ENCODE measurements at places on chromosomes 5 and 9. TPM values are rescaled to one million over a fixed set of nuclear protein-coding genes. Genes with fewer than 3 reads are reported as not detected.

Gene STK32A
- total RNA-seq = 0.73 TPM

Gene UBE2QL1
- not detected for total RNA-seq

Gene SPINK9
- not detected for total RNA-seq

Gene FBXL17
- 14.3 TPM for total RNA-seq

Gene MELK
- total RNA-seq = 38.9 TPM

Gene IL13
- total RNA-seq = under 0.01 TPM

Gene ZFR
- total RNA-seq = 60.6 TPM

Gene CTXN3
- total RNA-seq = not detected

Gene ZNF300
- 6.3 TPM for total RNA-seq

Gene MEIKIN
- not detected for total RNA-seq

Gene TAF1L
- total RNA-seq = not detected

Gene CD74
- 0.37 TPM for total RNA-seq

Gene MARCOL
- total RNA-seq = not detected

Gene FOXD4L3
- total RNA-seq = under 0.01 TPM

Gene SLC36A3
- total RNA-seq = not detected

Gene PRDM9
- total RNA-seq = not detected

Gene IGIP
- total RNA-seq = 3.7 TPM

Gene RMRP
- 167,582 TPM for total RNA-seq

Gene TAS2R1
- not detected for total RNA-seq

Gene GSN
- total RNA-seq = 186 TPM

Gene CCNJL
- total RNA-seq = not detected

Gene ADAMTS19
- 0.39 TPM for total RNA-seq

Gene ASPN
- total RNA-seq = 0.78 TPM

Gene SPATA31C1
- not detected for total RNA-seq

Gene PDLIM4
- 62.1 TPM for total RNA-seq

Gene NUP188
- total RNA-seq = 51.4 TPM

Gene PAPPA
- 26.8 TPM for total RNA-seq

Gene ELOVL7
- total RNA-seq = under 0.01 TPM

Gene ACOT12
- not detected for total RNA-seq

Gene CNTNAP3
- not detected for total RNA-seq

Gene ALDH1A1
- total RNA-seq = 0.20 TPM

Gene FAM169A
- under 0.01 TPM for total RNA-seq

Gene TMEM215
- not detected for total RNA-seq

Gene ACTBL2
- not detected for total RNA-seq

Gene CARD6
- 17.2 TPM for total RNA-seq

Gene FAT2
- under 0.01 TPM for total RNA-seq

Gene ZNF474
- total RNA-seq = under 0.01 TPM

Gene F12
- total RNA-seq = 0.39 TPM

Gene SLC34A3
- not detected for total RNA-seq

Gene ZBED3
- total RNA-seq = 0.73 TPM

Gene LRRC70
- total RNA-seq = 0.98 TPM
